ENCODE measurements at places on chromosomes 16 and 17.

GRCh38 chr17:31691251-31691905 lies 167.7 kb downstream of the COPRS start:
- no peak for DNase-seq

DNA sequence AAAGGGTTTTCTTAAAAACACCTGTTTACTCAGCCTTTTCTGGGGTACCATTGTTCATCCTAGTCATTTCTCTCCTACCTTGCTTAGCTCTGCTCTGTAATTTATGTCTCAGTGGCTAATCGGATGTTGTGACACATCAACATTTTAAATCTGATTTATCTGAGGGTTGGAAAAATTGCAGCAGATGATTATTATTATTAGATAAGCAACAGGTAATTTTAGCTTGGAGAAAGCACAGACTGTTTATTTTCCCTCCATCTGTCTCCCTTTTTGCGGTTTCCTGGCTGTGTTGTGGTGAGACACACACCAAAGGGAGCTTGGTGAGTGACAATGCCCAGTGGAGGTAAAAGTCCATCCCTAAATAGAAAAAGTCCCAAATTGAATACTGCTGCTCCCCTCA lies 389.9 kb downstream of the UTP18 start:
- DNase-seq = no peak

DNA sequence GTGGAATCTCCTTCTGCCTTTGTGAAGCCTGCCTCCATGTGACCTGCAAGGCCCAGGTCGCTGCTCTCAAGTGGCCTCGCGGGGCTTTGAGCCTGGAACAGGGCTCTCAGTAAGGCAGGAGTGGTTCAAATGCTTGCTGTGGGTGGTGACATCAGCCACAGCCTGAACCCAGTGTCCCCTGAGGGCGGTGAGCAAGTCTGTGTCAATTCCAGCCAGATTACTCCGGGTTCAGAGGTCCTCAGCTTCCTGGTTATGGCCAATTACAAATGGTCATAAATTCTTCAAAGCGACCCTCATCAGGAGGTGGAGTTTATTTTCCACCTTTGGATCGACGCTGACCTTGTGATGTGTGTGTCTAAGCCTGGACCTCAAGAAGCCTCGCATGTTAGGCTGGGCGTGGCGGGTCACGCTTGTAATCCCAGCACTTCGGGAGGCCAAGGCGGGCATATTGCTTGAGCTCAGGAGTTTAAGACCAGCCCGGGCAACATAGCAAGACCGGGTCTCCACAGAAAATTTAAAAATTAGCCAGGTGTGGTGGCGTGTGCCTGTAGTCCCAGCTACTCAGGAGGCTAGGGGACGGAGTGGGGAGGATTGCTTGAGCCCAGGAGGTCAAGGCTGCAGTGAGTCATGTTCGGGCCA lies 17.3 kb downstream of the LGALS3BP start:
- no peak for DNase-seq

GRCh38 chr17:82571855-82572254 lies 52.3 kb downstream of the FOXK2 start:
- no peak for DNase-seq

DNA sequence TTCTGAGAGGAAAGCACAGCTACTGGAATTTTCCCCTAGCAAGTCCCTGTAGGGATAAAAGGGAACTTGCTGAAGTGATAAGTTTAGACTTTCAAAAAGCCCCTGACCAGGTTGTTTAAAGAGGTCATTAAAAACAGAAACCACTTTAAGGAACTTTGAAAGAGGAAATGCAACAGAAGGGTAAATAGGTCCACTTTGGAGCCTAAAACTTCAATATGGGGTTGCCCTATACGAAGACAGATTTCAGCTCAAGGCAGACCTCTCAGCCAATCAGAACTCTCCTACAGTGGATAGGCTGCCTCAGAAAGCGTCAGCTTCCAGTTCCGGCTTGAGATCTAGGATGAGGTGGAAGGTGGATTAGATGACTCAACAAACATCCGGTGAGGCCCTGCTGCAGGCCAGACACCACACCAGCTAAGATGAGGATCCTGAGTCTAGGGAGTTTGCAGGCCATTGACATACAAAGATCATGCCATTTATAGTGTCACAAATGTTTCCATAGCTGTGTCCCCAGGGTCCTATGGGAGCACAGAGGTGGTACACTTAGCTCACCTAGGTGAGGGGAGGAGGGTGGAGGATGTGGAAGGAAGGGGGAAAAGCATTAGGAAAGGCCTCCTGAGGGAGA lies 7.9 kb upstream of the MFSD6L start:
- no peak for DNase-seq

- no peak for DNase-seq
These were observed 18.6 kb downstream of the SCNN1B start for GRCh38 chr16:23320693-23321092.

DNA sequence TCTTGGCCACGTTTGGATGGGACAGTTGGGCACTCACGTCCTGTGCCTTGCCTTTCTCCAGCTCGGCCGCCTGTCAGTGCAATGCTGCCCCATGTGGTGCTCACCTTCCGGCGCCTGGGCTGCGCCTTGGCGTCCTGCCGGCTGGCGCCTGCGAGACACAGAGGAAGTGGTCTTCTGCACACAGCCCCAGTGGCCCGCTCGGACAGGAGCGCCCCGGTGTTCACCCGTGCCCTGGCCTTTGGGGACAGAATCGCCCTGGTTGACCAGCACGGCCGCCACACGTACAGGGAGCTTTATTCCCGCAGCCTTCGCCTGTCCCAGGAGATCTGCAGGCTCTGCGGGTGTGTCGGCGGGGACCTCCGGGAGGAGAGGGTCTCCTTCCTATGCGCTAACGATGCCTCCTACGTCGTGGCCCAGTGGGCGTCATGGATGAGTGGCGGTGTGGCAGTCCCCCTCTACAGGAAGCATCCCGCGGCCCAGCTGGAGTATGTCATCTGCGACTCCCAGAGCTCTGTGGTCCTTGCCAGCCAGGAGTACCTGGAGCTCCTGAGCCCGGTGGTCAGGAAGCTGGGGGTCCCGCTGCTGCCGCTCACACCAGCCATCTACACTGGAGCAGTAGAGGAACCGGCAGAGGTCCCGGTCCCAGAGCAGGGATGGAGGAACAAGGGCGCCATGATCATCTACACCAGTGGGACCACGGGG lies 7.1 kb downstream of the ACSF3 start:
- no peak for DNase-seq

DNA sequence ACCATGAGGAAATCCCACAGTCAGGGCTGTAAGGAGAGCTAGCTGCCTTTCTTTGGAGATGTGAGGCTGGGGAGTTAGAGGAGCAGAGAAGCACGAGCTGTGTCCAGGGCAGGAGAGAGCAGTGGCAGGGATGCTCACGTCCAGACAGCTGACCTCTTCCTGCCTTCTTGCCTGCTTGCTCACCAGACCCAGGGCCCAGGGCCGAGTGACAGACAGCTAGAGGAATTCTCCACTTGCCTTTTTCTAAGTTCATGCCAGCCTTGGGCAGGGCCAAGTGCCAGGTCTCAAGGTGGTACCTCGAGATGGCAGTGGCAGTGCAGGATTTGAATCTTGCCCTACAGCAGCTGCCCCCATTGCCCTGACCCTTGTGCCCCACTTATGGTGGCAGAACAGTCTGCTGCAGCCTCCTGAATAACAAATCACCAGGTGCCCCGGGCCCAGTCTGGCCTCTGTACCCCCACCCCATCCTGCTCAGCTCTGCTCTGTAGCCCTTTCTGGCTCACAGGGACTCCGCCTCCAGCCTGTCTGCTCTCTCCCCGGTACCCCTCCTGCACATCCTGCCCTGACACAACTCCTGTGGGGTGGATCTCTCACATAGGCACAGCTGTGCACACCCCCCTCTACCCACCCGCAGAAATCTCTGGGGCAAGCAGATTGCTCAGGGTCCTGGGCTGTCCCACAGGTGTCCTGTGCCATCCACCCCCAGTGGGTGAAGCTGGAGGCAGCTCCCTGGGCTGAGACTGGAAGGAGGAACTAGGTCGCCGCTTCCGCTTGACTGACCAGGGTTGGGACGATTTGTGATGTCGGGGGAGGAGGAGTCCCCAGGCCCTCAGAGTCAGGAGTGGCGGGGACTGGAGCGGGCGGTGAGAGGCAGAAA lies 25.9 kb downstream of the GRIN2C start:
- DNase-seq = no peak

DNA sequence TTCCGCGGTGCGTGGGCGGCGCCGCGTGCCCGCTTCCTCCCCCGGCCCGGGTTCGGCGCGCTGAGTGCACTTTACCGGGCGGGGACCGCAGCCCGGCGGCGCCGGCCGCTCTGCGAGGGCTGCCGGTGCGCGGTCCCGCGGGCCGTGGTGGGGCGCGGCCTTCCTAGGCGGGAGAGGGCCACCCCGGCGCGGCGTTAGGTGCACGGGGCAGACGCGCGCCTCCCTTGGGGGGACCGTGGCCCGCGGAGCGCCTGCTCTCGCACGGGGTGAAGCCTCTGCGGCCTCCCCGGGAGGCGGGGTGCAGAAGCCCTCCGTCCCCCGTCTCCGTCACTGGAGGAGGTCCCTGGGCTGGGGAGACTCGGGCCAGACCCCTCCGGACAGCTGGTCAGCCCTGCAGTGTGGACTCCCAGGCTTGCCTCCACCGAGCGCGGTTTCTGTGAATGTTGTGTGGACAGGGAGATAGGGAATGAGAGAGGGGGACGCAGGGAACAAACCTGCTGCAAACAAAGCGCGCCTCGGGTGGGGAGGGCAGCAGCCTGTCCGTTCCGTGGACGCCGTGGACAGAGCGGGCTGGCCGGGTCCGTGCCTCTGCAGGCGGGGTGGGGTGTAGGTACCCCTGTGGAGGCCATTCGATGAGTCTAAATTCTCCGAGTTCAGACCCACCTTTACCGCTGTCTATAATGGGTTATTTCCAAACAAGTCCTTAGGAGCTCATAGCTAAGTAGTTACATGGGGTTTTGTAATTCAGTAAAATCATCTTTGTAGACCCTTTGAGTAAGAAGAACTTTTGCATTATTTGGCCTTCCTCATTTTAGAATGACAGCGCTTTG lies 721 bp downstream of the TBCD start:
- DNase-seq = no peak

DNA sequence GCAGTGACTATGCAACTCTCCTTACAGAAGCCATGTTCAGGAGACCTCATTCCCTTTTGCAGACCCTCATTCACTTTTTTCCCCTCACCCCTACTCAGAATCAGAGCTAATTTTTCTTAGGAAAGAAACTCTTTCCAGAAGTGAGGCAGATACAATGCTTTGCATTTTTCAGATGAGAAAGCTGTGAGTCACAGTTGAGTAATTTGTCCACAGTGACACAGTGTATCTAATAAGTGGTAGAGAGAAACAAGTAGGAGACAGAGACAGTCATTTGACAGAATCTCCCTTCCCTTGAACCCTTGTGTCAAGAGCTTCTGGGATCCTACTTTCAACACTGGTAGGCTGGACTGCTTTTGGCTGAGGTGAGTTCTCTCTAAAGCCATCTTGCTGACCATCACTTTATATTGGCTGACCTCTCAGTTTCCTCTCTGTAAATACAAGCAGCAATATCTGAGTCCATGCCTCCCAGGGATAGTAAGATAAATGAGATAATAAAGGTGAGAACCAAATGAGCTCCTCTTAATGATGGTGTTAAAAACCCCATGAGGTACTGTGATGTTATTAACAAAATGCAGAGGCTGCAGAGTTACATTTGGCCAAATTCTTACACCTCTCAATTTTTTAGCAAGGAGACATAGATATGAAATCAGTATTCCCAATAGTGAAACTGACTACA lies 130.8 kb downstream of the CA10 start:
- no peak for DNase-seq

DNA sequence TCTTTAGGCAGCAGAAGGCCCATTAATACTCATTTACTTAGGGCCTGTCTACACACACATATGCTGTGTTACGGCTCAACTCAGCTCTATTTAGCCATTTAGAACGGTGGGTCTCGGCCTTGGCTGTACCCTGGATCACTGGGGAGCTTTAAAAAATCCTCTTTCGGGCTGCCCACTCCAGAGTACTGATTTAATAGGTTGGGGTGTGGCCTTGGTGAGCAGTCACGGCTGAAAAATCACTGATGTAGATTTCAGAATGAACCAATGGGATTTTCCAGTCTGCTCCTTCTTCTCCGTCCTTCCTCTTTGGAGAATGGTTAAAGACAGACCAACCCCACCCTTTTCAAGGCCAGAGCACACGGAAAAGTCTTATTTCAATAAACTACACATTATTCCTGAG lies 223.5 kb downstream of the CCDC182 start:
- no peak for DNase-seq

DNA sequence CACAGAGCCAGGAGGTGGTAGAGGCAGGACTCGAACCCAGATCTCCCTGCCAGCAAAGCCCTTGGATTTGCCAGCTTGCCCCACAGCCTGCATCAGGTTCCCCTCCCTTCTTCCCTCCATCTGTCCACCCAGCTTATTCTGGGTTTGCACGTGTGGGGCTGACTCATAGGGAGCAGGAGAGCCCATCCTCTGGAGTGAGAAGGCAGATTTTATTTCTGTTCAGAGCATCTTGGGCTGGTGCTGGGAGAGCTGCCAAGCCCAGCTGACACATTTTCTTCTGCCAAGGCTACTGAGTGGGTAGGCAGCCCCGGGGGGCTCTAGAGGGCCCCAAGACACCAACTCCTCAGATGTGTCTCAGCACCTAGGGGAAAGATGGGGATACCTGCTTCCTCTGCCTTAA lies 106.3 kb upstream of the CRHR1 start:
- DNase-seq = no peak

DNA sequence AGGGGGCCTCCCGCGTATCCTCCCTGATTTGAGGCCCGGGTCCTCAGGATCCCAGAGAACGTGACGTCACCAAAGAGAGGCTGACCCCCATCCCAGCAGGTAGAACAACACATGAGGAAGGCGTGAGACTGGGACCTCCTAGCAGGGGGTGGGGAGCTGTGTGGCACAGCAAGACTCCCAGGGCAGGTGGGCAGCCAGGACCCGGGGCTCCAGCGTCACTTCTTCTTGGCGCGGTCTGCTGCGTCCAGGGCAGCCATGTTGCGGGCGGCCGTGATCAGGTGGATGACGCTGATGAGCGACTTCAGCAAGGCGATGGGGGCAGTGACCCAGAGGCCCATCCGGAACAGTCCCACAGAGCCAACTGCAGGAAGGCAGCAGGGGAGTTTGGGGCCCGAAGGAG lies 4.1 kb downstream of the CDIPT start:
- DNase-seq = no peak

DNA sequence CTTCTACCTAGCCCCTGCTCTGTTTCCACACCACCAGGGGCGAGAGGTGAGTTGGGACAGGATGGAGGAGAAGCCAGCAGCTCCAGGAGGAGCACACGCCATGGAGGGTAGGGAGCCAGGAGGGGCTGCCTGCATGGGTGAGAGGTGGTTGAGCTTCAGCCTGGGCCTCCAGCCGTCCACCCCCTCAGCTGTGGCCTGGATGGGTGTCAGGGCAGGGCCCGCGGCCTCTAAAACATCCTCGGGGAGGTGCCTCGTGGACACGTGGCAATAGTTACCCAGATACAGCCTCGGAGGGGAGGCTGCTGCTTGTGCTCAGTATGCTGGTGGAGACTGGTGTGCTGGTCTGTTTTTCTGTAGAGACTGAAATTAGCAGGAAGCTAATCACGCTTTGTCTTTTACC lies 104.7 kb upstream of the GSE1 start:
- no peak for DNase-seq

- no peak for DNase-seq
These were observed 137.1 kb downstream of the GAS7 start for GRCh38 chr17:10061111-10061845.

- no peak for DNase-seq
These were observed 441.0 kb upstream of the ERCC4 start for GRCh38 chr16:13478991-13479390.
